AML-193 (cell line): ENCODE measurements at places on chromosomes 2 and 18.

DNA sequence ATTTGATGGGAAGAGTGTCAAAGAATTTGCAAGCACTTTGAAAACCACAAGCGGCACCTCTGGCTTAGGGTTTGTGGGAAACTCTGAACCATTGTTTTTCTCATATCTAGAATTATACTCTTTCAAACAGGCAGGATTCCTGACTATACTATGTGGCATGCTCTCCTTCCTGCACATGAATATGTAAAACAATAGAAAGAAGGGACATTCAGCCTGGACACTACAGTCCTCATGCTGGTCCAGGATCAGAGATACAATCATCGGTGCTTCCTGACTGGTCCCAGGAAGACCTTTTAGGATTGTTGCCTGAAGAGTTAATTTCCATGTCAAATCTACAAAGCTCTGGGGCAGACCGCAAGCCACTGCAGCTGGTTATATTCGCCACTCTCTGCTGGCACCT is 55.7 kb upstream of the RASGRP3 start:
- no peak for DNase-seq

DNA sequence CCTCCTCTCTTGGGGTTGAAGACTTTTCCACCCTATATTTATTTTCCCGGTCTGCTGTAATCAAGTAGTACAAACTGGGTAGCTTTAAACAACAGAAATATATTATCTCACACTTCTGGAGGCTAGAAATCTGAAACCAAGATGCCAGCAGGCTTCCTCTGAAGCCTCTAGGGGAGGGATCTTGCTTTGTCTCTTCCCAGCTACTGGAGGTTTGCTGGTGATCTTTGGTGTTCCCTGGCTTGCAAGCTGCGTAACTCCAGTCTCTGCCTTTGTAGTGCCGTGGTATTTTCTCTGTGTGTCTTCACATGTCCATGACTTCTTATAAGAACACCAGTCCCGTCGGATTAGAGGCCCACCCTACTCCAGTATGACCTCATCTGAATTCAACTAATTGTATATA is 44.4 kb downstream of the MYO3B start:
- DNase-seq, result no peak

DNA sequence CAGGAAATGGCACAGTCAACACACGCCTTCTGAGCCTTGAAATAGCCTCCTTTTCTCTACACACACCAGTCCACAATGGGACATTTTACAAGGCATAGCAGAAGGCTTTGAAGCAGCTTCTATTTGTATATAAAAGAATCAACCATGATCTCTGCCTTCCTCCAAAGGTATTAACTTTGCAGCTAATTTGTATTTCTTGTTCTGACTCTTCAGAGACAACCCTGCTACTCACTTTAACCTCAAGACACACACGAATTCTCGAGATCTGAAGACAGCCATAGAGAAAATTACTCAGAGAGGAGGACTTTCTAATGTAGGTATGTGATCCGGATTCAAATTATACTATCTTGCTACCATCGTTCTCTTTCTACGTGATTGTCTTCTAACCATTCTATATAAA is 104.6 kb downstream of the VIT start:
- DNase-seq, result no peak

DNA sequence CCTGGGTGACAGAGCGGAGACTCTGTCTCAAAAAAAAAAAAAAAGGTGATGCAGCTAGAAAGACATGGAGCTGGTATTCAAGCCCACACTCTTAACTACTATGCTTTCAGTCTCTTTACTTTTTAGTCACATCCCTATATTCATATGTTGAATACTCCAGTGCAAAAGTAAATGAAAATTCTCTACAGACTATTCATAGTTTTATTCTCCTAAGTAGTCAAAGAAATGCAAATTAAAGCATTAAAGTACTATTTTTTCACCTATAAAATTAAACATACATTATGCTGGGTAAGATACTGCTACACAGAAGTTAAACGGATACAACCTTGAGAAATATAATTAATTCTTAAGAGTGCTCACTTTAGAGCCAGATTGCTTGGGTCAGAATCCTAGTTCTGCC is 7.6 kb downstream of the CUL3 start:
- no peak for DNase-seq

DNA sequence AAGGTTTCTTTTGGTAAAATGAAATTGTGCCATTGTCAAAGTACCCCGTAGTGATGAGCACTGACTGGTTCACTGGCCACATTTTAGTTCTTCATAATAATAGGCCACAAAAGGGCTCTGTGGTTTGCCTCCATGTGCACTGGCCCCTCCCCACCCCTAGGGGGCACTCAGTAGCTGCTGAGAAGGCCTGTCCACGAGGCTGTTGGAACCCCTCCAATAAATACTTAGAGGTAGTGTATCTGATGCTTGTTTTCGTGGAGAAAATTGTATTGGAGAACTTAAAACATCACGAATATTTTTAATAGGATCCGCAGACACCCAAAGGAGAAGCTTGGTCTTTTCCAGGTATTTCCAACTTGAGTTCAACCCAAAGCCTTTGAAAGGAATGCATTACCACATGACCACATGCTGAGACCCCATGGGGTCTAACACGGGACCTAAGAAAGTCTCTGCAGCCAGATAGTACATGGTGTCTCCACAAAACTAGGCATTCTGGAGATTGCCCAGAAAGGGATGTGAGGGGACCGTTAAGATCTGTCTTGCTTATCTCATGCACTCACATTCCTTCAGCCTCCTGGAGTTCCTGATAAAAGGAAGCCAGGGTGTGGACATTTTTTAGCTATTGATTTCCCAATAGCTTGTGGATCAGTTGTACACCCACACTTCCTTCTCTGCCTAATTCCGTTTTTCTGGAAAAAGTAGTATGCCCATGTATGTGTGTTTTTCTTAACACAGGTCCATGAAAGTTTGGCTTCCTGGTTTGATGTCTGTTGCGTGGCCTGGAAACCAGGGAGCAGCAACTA is 28.5 kb upstream of the NOSTRIN start:
- DNase-seq, result peak; percentile 34

- no peak for DNase-seq
Observed at GRCh38 chr18:68555879-68556301, 159.0 kb downstream of the TMX3 start.

- peak; percentile 10 for DNase-seq
Observed at GRCh38 chr2:199707593-199708185, 143.3 kb downstream of the FTCDNL1 start.

GRCh38 chr2:168272225-168272624 is 24.8 kb upstream of the STK39 start:
- no peak for DNase-seq

- DNase-seq, result no peak
Observed at GRCh38 chr18:46755315-46756024, 1.4 kb downstream of the ST8SIA5 start.

GRCh38 chr18:78247615-78248289 is 731.9 kb upstream of the SALL3 start:
- no peak for DNase-seq
